Brain microvascular endothelial cell (primary cell): ENCODE measurements at places on chromosomes 1 and 21.

DNA sequence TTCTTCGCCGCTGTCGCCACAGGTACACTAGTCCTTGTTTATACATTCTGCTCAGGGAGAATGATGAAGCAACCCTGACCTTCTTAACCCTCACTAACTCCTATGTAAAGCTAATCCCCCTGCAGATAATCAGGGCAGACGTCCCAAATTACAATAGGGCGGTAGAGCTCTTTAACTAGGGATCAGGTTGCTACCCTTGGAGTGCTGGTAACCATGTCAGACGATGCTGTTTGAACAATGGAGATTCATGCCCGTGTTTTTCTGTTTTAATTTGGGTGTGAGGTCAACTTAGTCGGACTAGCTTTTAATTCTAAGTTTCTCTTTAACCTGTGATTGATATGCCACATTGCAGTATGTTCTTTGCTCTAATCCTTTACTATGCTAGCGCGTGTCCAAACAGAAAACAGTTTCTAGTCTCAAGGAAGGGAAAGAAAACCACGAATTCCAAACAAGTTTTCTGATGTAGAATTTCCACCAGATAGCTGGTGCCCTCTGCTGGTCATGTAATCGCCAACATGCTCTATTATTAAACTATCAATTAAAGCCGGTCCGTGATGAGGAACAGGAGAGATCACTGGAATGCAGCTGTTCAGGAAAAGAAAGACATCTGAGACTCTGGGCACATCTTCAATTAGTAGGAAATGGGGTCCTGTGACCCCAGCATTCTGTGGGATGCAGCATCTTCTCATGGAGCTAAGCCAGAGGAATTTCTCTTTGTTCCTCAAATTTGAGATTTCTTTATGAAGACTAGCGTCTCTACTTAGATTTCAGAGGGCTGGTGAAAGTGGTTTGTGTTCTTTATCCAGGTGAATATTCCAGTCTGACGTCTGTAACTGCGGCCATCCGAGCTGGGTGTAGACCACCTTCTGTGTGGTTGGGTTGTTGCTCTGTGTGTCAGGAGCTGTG, 18.3 kb upstream of the VAMP3 start:
- DNase-seq, result peak; percentile 62

GRCh38 chr1:203492082-203492747, 1.7 kb upstream of the OPTC start:
- DNase-seq, result no peak

GRCh38 chr21:43703035-43703880, 15.7 kb upstream of the PDXK start:
- DNase-seq, result peak; percentile 69

GRCh38 chr1:36516372-36517010, 33.8 kb upstream of the CSF3R start:
- DNase-seq, result peak; percentile 26

- DNase-seq, result no peak
These were observed 7.3 kb upstream of the ADAM15 start for GRCh38 chr1:155043793-155044192.

DNA sequence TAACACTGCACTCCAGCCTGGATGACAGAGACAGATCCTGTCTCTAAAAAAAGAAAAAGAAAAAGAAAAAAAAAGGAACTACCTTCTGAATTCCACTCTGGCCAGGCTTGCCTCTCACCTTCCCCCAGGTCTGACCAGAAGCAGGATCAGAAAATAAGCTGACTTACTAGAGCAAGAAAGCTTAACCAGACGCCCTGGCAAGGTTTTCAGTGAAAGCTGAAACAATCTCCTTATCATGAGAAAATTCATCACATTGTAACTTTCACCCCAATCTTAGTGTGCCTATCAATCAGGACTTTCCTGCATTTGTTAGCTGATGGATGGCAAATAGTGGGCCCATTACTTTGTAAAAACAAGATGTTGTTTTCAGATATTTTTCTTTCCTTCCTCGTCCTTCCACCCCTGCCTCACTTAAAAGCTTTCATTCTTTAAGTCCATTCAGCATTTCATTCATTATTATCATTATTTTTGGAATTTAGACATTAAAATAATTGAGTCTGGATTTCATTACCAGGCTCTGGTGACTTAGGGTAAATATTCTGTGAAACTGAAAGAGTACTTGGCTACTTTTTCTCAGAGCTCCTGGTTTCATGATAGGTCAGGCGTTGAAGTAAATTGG, 96.5 kb upstream of the CD34 start:
- DNase-seq, result no peak

- no peak for DNase-seq
These were observed 95.1 kb downstream of the WDR4 start for GRCh38 chr21:42784276-42784675.

GRCh38 chr1:97204468-97204867, 482.9 kb downstream of the PTBP2 start:
- no peak for DNase-seq

DNA sequence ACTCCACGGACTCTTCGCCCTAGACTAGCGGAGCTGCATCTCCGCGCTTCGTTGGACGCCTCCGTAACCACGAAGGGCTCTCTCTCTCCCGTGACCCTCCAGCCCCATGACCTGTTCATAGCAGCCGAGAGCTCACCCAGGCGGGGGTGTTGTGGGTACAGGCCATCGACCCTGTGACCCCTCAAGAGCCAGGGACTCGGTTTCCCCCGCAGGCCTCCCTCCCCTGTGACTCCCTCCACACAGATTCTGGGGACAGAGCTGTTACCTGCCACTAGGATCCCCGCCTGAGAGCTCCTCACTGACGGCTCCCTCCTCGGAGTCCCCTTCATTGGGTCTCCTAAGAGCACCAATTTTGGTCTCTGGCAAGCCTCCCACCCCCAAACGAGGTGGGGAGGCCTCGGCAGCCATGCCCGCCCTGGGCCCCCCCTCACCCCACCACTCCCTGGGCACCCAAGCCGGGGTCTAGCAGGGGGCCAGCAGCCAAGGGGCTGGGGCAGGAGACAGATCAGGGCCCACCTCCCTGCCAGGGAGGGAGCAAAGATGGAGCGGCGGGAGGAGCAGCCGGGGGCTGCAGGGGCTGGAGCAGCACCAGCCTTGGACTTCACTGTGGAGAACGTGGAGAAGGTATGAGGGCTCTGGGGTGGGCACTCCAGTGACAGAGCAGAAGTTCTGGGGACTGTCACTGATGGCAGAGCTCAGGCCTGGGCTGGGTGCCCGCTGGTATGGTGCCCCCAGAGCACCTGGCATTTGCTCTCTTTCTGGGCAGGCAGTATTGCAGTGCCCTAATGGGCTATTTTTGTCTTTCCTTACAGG, 517 bp downstream of the IPO13 start:
- no peak for DNase-seq
